ENCODE measurements at places on chromosomes 12 and 14. TPM values are rescaled to one million over a fixed set of nuclear protein-coding genes. Genes with fewer than 3 reads are reported as not detected.

DNA sequence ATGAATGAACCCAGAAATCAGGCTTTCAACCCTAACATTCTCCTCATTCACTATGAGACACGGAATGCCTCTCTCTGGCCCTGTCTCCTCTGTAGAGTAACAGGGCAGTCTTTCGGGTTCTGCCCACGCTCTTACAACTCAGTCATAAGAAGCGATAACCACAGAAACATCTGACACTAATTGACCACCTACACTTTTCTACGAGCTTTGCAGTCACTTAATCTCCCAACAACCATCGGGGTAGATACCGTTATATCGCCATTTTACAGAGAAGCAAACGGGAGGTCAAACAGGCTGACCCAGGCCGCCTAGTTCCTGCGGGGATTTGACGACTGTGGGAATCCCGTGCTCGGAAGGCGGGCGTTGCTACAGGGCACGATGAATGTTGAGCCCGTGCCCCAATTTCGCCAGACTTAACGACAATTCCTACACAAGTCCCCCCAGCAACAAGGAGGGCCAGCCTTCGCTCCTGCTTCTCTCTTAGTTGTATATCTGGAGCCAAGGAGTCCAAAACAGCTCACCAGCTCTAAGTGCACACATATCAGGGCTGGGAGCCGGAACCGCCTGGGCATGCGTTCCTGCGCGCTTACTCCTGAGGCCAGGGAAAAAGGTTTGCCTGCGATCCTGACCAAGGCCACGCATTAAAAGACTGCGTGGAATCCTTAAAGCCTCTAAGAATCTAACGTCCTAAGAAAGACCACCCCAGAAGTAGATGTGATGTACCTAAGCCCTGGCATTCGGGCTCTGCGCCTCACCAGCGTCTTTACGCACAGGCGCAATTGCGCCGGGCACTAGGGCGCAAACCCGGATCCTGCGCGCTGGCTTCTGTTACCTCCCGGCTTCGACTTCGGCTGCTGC is 38.7 kb upstream of the TBX5 start:
- no peak for DNase-seq

GRCh38 chr12:42213954-42214426 is 24.1 kb downstream of the YAF2 start:
- no peak for DNase-seq

GRCh38 chr12:29245246-29245645 is 96.2 kb downstream of the FAR2 start:
- no peak for DNase-seq

DNA sequence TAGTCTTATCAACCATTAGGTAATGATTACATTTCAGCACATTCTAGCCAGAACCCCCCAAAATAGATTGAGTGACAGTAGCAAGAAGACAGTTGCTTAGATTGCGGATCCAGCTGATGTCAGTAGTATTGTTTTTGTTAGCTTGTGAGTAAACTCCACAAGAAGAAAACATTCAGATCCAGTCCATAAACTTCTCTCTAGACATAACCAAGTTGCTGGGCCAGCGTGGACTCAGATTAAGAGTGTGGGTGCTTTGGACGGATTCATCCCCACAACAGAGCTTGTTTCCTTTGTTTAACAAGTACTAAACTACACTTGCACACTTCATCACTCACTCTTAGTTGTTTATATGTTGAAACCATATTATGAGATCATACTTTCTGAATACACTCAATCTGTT is 293.4 kb downstream of the NPAS3 start:
- DNase-seq, result no peak

- DNase-seq, result no peak
These were observed 250.3 kb downstream of the SPTSSA start for GRCh38 chr14:34211732-34212131.

DNA sequence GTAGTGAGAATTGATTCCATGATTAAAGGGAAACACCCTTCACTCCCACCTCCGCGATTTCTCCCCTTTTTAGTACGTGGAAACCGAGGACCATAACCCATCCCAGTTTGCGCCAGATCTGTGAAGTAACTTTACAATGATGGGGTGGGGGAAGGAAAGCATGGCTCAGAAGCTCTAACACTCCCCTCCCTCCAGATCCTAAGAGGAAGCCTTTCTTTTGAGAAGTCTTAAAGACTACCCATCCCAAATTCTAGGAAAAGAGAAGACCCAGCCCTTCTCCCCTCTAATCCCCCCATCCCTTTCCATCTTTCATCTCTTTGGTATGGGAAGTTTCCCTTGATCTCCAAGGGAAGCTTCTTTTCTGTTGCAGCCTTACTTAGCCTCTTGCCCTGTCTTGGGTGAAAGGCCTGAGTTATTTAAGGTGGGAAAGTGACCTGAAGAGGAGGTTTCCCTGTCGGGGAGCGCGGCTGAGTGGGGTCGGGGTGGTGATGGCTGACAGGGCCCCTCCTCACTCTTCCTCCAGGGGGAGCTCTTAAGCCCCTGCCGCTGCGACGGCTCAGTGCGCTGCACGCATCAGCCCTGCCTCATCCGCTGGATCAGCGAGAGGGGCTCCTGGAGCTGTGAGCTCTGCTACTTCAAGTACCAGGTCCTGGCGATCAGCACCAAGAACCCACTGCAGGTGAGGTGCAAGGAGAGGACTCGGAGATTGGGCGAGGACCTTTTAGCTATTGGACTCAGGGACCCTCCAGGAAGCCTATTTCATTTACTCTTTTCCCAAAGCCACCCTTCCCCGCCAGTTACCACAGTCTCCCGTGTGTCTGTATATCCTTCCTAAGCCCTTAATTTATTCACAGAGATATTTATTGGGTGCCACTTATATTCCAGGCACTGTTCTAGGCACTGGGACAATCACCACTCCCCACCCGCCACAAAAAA is 1.8 kb downstream of the MARCHF9 start:
- DNase-seq, result no peak

- no peak for DNase-seq
These were observed 29.2 kb upstream of the SEL1L start for GRCh38 chr14:81562818-81563217.

DNA sequence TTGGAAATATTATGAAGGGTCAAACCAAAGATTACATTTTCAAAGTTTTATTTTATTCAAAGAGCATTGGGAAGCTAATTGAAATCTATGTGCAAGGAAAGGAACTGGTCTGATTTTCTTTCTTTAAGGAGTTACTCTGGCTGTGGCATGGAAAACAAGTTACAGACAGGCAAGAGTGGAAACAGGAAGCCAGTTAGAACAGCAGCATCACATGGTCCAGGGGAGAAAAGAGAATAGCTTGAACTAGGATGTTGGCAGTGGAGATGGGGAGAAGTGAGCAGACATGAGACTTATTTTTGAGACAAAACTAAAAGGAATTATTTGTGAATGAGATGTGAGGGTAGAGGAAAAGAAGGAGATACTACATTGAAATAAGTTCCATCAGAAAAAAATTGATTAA is 3.4 kb downstream of the OR11G2 start:
- DNase-seq, result no peak

DNA sequence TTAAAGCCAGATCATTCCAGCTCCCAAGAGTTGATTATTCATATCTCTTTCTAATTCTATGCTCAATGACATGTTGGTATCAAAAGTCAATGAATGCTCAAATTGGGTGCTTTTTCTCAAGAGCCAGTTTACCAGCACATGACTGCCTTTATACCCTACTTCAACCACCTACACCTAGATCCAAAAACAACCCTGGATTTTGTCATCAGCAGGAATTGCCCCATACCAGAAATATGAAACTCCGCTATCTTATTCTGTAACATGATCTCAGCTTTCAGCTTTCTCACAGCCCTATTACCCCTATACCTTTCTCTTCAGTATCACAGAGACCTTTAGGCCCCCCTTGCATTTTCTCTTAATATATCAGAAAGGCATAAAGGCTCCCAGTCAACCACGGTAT is 32.3 kb upstream of the ESR2 start:
- DNase-seq, result no peak

GRCh38 chr12:112096667-112097066 is 11.9 kb downstream of the NAA25 start:
- no peak for DNase-seq

GRCh38 chr14:84622357-84622756 is 907.6 kb upstream of the FLRT2 start:
- DNase-seq, result no peak

GRCh38 chr12:111100003-111100402 is 179.6 kb upstream of the MYL2 start:
- no peak for DNase-seq

The TMEM52B gene
- 0.14 TPM for polyA plus RNA-seq

DNA sequence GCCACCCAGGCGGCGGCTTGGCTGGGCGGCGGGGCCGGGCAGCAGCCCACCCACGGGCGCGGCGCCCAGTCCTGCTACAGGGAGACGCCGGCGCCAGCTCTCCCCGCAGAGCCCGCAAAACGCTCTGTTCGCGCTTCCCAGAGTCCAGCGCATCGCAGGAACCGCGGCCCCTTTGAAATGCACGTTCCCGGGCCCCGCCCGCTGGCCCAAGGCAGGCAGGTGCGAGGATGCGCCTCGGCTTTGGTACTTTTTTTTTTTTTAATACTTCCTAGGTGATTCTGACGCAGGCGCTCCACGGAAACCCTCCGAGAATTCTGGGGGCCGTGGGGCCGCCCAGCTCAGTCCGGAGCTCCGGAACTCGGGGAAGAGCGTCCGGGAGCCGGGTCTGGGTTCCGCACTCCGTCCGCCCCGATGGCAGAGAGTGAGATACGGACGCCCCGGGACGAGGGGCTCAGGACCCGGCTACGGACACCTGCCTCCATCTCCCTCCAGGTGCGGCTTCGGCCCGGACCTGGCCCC is 483 bp downstream of the POC1B start:
- DNase-seq, result peak; percentile 37

DNA sequence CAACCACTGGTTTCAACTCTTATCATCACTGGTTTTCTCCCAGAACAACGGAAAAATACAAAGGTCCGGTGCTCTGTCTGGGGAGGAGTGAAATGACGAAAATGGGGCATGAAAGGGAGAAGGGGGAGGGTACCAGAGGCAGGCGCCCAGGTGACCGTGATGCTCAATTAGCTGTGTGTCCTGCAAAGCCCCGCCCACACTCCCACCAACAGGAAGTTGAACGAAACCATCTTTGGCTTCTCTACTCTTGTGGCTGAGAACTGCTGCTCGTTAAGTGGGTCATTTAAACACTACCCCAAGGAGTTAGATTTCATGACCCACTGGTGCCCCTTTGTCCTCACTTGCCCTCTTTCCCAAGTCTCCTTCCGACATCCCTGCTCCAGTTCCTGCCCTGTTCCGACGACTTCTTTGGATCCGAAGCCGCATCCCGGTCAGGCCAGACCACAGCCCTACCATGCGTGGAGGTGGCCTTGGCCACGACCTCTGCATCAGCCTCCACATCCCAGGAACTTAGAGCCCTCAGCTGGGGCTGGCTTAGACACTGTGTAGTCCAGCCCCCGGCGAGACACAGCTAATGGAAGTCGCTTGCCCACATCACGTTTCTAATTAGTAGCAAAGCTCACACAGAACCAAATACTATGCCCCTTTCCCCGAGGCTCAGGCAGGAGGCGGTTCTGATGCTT is 11.4 kb upstream of the LRTM2 start:
- no peak for DNase-seq

The RASSF9 gene
- 0.94 TPM for polyA plus RNA-seq

- DNase-seq, result no peak
These were observed 1.3 kb downstream of the KSR2 start for GRCh38 chr12:117967512-117967911.
